ENCODE measurements at places on chromosomes 1 and 21.

DNA sequence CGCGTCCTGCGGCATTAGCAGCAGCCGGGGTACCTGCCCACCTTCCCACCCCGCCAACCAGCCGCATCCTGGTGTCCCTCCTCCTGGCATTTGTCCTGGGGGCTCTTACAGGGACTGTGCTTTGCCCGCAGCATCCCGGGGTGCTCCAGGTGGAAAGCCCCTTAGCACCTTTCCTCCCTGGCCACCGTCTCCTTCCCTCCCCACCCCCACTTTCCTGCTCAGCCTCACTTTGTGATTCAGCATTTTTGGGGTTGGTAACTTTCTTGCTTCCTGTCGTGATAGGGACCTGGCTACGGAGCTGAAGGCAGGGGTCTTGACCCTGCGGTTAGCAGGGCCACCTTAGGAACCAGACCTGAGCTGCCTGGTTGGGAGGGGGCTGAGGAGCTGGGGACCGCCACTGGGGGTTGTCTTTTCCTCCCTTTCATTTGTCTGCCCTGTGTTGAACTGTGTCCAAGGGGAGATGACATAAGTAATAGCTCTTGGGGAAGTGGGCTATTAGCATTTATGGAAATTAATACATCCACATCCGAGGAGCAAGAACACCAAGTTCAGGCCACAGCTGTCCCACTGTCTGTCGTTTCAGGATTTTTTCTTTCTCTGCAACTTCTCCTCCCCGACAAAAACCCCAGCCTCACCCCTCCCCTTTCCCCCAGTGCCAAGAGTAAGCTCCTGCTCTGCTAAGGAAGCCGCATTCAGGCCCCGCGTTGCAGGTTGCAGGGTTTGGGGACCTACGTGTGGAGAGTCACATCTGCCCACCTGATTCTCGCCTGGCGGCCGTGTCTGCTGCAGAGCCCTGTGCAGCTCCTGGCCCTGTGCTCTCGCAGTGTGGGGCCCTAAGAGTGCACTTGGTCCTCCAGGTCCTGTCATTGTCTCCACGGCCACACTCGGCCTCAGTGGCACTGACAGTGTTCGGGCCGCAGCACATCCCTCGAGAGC, 1.6 kb upstream of the NPHP4 start:
- DNase-seq: peak; percentile 68

- DNase-seq: no peak
Measured at GRCh38 chr1:30478799-30479563, 244.4 kb downstream of the MATN1 start.

DNA sequence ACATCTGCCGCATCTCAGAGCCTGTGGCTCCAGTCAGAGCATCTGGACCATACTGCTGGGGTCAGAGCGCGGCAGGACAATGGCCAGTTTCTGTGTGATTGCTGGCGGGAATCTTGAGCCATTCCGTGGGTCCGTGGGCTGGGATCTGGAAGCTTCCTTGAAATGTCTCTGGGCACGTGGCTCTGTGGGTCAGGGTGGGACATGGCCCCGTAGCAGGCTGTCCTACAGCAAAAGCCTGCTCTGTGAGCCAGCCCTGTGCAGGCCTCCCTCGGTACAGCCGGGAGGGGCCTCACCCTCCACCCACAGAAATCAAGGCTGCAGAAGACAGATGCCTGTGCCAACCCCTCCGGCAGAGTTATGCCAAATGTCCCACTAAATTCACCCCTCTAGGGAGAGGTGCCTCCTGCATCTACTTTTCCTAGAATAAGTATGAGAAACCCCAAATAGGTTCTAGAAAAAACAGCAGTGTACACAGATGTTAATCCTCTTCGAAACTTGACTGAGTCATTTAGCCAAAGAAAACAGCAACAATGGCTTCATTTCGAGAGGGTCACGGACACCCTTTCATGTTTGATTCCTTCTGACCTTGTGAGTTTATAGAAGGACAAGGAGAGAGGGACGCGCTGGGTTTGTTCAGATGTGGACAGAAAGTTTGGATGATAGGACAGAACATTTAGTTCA, 27.8 kb downstream of the COL18A1 start:
- no peak for DNase-seq

- DNase-seq: no peak
Measured at GRCh38 chr1:35449334-35450008, 107.7 kb downstream of the KIAA0319L start.

- DNase-seq: no peak
Measured at GRCh38 chr1:54442185-54442584, 36.0 kb upstream of the SSBP3 start.

- DNase-seq: no peak
Measured at GRCh38 chr21:31078216-31078615, 39.9 kb upstream of the KRTAP19-8 start.

- DNase-seq: no peak
Measured at GRCh38 chr1:23403038-23403336, 21.6 kb downstream of the TCEA3 start.

- DNase-seq: no peak
Measured at GRCh38 chr1:7656557-7657215, 114.4 kb upstream of the VAMP3 start.

DNA sequence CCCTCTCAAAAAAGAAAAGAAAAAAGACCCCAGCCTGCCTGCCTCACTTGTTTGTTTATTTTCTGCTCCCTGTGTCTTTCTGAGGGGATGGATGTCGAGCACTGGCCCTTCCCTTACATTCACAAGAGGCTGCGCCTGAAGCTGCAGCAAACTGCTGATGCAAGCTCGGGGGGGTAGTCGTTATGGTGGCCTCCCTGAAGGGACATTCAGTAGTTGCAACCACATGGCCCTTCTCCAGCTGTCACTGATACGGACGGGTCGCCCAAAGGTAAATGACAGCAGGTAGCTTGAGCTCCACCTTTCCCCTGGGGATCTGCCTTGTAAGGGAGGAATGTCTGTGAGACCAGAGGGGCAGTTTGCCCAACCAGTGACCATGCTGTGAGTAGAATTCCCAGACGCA, 17.7 kb downstream of the PLEKHM2 start:
- no peak for DNase-seq
